Amygdala (tissue), 56 donors: ENCODE measurements at places on chromosomes 5 and 9.
A peak's percentile ranks its signal among the peaks of the same experiment; 100 is the strongest.

DNA sequence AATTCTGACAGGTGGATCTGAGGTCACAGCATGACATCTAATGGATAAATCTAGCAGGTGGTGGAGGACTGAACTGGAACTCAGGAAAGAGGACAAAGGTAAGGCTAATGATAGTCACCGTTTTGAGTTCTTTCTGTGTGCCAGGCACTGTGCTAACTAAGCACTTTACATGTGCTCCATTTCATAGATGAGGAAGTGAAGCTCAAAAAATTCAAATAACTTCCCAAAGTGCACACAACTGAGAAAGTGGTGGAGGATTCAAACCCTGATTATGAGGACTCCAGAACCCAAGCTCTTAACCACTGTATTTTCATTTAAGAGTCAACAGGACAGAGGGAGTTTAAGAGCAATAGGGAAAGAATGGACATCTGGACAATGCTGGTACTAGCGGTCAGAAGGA, 7.1 kb upstream of the DELE1 start:
- no peak for DNase-seq

DNA sequence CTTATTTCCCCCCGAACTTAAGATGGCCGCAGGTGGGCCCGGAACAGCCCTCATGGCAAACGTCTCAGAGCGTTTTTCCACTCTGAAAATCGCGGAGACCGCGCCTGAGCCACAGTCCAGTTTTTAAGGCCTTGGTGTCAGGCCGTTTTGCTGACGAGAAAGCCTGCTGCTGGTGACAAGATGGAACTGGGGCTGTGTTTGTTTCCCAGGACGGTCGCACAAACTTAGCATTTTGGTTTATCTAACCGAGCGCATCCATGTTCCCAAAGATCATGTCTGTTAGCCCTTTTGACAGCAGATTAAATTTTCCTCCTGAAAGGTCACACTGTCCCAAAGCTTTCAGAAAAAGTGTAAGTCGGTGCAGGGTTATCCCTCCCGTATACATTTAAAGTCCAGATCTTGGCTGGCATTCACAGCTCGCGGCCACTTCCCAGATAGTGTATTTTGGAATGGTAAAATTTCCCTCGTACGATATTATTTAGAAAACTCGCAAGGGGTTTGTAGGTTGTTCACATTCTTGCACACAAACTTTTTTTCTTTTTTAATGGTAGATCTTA, 812 bp downstream of the SREK1 start:
- DNase-seq: no peak

DNA sequence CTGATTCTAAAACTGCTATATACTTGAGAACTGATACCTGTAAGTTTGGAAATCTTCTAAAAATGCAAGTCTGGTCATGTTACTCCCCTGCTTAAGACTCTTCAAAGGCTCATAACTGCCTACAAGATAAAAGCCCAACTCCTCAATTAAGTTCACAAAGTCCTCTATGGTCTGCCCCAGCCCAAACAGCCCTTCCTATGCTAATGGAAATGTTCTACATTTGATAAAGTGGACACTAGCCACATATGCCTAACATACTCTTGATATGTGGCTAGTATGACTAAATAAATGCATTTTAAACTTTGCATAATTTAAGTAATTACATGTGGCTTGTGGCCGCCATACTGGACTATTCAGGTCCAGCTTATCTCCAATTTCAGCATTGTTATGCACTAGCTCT, 204.5 kb downstream of the AP3B1 start:
- DNase-seq: no peak

GRCh38 chr9:94149696-94150095, 65.4 kb downstream of the PTPDC1 start:
- no peak for DNase-seq

DNA sequence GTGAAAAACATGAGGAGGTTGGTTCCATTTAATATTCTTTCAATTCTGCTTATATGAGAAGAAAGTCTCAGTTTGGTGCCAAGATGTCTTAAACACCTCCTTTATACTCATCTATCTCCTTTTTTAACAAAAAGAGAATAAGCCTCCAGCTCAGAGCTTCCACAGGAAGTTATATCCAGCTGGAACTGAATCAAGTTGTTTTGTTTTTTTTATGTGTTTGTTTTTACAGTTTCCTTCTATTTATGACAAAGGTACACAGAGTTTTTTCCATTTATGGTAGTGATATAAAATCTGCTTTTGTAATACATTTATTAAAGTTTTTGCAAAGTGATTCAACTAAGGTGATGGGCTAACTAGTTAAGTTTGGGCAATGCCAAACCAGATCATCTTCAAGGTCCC, 10.4 kb downstream of the SPARC start:
- DNase-seq: no peak

- DNase-seq: no peak
These were observed 83.6 kb upstream of the ADAMTSL1 start for GRCh38 chr9:18390393-18390792.

- peak; percentile 66 for DNase-seq
These were observed 58.5 kb upstream of the GOLPH3 start for GRCh38 chr5:32232441-32233219.

DNA sequence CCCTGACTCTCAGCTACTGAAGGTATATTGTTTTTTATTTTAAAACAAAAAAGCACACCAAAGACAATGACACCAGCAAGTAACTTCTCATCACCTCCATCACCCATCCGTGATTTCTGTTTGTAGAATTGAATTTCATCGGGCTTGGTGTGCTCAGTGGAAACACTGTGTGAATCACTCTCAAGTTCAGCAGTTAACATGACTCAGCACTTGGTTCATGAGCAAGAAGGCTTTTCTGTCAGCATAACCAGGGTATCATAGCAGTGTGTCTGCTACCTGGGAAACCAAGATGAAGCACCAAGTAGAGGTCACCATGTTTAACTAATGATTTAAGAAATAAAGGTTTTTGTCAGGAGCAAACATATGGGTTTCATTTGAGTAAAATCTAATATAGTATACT, 123.7 kb downstream of the INSYN2B start:
- DNase-seq: no peak

DNA sequence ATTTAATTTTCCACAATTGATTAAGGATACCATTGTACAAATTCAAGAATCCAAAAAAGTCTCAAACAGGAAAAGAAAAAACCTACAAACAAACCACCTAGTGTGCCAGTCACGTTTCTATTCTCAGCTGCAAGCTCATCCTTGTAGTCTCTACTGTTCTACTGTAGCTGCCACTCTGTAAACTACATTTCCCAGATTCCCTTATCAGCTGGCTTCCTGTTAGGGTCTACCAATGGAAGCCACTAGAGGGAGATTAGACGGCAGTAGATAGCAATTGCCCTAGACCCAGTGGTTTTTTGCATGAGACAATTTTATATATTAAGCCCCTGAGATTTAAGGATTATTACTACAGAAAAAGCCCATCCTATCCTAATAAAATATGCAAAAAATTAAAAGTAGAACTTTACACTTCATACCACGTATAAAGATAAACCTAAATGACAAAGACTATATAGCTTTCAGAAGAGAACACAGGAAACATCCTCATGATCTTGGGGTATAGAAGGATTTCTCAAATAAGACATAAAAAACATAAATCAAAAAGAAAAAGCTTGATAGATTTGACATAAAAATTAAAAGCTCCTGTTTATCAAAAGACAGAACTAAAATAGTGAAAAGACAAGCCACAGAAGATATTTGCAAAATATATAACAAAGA, 37.4 kb downstream of the P4HA2 start:
- no peak for DNase-seq

- no peak for DNase-seq
These were observed 4.0 kb upstream of the FOXB2 start for GRCh38 chr9:77015327-77016048.
